ENCODE measurements at places on chromosomes 6 and 20.
A peak's percentile ranks its signal among the peaks of the same experiment; 100 is the strongest.

GRCh38 chr6:124057461-124057860 lies 253.8 kb downstream of the NKAIN2 start:
- DNase-seq = peak; percentile 74

- no peak for DNase-seq
Observed at GRCh38 chr6:1162367-1163275, 149.3 kb upstream of the FOXQ1 start.

GRCh38 chr20:49432550-49432949 lies 49.9 kb downstream of the KCNB1 start:
- DNase-seq = no peak

GRCh38 chr20:31602779-31603441 lies 2.2 kb upstream of the ID1 start:
- DNase-seq = no peak

GRCh38 chr6:105204768-105205167 lies 25.0 kb upstream of the POPDC3 start:
- DNase-seq = no peak

- DNase-seq = no peak
Observed at GRCh38 chr6:161137839-161138542, 135.9 kb downstream of the AGPAT4 start.

GRCh38 chr6:28982476-28983266 lies 22.4 kb downstream of the ZNF311 start:
- no peak for DNase-seq

DNA sequence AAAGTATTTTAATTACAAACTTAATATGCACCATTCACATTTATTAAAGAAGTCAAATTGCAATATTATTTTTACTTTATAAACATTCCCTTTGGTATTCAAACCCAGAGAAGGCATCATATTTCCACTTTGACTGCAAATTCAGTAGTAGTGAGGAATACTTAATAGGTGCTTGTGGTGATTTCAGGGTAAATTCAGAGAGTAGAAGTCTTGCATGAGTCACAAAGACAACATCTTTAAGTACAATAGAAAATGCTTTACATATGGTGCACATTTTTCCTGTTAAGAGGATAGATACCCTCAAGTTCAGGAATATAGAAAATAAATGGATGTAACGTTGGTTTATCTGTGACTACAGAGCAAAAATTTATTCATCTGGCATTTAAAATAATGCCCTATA lies 390.2 kb downstream of the TENT5A start:
- no peak for DNase-seq

- DNase-seq = no peak
Observed at GRCh38 chr6:2952557-2953095, 18.7 kb downstream of the SERPINB6 start.

GRCh38 chr20:52996658-52997057 lies 24.5 kb downstream of the TSHZ2 start:
- no peak for DNase-seq

GRCh38 chr20:59139998-59140397 lies 23.6 kb upstream of the ZNF831 start:
- no peak for DNase-seq

DNA sequence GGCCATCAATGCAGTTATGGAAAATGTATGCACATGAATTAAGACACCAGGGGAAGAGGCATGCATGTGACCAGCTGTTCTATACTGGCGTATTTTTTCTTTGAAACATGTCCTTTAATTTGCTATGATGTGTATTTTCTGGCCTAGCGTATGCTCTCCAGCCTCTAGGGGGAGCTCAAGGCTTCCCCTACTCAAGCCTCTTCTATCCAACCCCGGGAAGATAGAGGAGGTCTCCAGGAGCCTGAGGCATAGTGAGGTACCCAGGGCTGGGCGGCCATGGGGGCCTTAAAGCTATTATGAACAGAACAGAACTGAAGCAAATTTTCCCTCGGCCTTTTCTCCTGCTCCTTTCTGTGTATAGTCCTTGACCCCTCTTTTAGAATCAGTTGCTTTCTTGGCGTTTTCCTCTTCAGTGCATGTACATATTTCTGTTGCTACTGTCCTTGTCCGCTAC lies 528.9 kb downstream of the MAFB start:
- DNase-seq = no peak

GRCh38 chr20:35681960-35682359 lies 17.2 kb downstream of the NFS1 start:
- DNase-seq = no peak

GRCh38 chr6:82083646-82084045 lies 163.9 kb downstream of the IBTK start:
- DNase-seq = no peak

Measured in NCI-H1417 treated with DMSO at 0.1 percent for 48 hours (cell line).